Activated naive CD4-positive, alpha-beta T cell treated with anti-CD3 and anti-CD28 coated beads for 36 hours (primary cell): ENCODE measurements at places on chromosomes 13 and 19. TPM values are rescaled to one million over a fixed set of nuclear protein-coding genes. Genes with fewer than 3 reads are reported as not detected.

DNA sequence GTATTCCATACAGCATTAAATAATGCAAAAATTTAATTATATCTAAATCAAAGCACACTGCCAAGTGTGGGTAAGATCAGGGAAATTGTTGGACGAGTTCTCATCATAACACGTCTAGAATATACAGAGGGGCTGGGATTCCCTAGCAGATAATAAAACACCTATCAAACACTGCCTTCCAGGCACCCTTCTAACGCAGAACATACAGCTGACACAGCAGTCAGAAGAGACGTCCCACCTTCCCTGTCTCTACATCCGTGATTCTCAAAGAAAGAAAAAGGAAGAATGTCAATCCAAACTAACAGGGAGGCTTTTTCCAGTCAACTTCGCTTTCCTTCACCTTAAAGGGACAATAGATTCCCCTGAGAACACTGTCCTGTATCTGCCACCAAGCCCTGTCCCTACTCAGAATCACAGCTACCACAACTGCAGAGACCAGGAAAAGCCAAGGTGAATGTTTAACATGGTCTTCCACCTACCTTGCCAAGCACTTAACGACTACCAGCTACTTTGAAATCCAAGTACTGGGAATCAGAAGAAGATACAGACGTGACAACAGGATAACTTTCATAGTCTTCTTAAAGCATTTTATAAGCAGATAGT is 38.5 kb downstream of the TBC1D4 start:
- DNase-seq = no peak

GRCh38 chr13:76833441-76833954 is 52.7 kb downstream of the KCTD12 start:
- no peak for DNase-seq

The SYNGR4 gene
- 0.50 TPM for total RNA-seq

GRCh38 chr13:97573011-97573410 is 139.0 kb downstream of the RAP2A start:
- DNase-seq = no peak

- DNase-seq = no peak
These were observed 379 bp downstream of the LRP3 start for GRCh38 chr19:33194532-33194885.

The CYP4F3 gene
- total RNA-seq = 0.62 TPM
